ENCODE measurements at places on chromosomes 12 and 14.

DNA sequence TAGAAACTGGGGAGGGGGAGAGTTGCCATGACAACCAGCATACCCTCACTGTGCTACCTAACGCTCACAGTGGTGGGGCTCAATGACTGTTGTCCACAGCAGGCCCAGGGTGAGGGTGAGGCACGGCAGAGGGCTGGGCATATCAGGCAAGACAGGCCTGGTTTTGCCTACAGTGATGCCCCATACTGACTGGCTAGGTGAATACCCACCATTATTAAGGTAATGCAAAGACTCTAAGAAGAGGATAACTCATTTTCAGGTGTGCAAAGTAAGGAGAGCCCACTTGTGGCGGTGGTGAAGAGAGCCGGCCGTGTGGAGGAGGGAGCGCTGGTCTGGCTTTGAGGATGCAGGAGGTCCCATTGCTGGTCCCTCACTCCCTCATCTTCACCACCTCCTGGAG is 422.3 kb downstream of the FUT8 start:
- no peak for DNase-seq

- no peak for DNase-seq
These were observed at the start of gene MYBPC1 for GRCh38 chr12:101594700-101595099. MYBPC1 (plus strand) TSS chr12:101594971; CDS start chr12:101595071, 100 bp downstream.

- no peak for DNase-seq
These were observed 41.6 kb upstream of the EGLN3 start for GRCh38 chr14:33992274-33993007.

GRCh38 chr14:102525219-102525928 is 15.8 kb upstream of the ANKRD9 start:
- no peak for DNase-seq

DNA sequence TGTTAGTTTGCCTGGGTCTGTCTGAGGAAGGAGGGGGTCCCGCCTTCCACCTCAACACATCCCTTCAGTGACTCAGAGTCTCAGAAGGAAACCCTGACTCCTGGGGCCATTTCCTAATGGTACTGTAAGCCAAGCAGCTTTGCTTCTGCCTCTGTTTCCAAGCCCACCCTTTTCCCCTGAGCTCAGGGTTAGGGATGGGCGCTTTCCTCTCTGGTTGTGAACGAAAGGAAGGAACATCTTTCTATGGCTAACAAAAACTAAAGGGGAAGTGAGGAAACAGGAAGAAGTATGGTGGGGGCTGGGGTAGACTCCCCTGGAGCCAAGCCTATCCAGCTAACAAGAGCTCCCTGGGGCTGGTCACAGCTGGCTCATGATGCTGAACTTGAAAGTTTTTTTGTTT is 11.6 kb upstream of the UNC119B start:
- no peak for DNase-seq

DNA sequence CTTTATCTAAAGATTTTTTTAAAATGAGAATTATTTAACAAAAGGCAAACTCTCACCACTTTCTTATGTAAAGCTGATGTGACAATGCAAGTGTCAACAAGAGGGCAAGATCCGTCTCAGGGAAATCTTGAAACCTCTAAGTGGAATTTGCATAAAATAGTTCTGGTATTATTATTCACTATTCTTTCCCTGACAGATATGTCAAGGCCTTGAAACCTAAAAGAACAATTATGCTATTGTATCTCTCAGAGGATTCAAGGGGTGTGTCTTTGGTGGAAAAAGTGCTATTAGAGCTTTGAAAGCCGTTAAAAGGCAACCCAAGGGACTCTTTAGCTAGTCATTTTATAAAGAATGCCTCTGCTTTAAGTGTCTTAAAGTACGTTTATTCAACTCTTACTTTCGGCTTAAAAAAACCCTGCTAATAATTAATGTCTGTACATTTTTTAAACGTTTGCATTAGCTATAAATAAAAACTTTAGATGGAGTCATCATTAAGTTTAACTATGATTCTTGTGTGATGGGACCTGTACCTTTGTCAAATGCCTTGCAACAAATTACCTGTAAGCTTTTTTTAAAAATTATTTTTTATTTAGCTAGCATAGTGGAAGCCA is 585.5 kb downstream of the VRK1 start:
- no peak for DNase-seq

DNA sequence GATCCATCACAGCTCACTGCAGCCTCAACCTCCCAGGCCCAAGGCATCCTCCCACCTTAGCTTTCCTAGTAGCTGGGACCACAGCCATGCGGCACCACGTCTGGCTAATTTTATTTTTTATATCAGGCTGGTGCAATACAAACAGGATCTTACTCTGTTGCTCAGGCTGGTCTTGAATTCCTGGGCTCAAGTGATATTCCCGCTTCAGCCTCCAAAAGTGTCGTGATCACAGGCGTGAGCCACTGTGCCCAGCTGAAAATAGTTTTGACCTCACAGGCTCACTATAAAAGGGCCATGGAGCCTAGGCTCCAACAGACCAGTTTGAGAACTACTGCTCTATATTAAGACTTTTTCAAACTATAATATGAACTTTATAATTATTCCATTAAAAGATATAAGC is 37.3 kb downstream of the SNX6 start:
- no peak for DNase-seq

DNA sequence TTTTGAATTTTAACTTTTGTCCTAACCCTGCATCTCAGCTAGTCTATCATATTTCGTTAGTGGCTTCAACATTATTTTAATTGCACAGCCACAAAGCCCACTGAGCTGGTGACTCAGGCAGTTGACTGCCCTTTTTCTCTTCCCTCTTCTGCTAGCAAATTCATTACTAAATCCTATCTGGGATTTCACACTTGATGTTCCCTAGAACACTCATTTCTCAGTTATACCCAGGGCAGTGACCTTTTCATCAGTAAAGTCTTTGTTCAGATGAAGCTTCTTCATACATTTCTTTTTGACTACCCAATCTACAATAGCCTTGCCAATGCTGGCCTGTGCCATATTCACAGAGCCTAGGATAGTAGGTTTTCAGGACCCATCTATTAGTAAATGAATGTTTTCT is 107.0 kb downstream of the ATXN7L3B start:
- no peak for DNase-seq

- DNase-seq, result no peak
These were observed 109.1 kb upstream of the MAX start for GRCh38 chr14:65211341-65211987.

DNA sequence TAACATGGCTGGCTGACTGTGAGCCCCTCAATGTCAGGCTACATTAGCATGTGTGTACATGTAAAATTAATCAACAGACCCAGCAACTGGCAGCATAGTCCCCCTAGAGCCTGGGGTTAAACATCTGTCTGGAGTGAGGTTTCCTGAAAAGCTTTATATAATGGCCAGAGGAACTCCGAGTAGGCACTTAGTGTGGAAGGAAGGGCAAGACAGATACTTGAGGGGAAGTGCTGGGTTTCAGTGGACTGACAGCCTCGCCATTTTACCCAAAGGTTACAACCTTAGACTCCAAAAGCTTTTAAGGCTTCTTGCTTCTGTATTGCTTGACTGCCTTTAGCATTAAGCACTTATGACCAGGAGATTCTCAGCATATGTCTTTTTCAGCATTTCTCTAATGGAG is 430.8 kb downstream of the FLRT2 start:
- DNase-seq, result no peak

- DNase-seq, result no peak
These were observed 340.6 kb upstream of the SFSWAP start for GRCh38 chr12:131370321-131370720.

- DNase-seq, result no peak
These were observed 11.2 kb upstream of the GNPNAT1 start for GRCh38 chr14:52802597-52802996.

DNA sequence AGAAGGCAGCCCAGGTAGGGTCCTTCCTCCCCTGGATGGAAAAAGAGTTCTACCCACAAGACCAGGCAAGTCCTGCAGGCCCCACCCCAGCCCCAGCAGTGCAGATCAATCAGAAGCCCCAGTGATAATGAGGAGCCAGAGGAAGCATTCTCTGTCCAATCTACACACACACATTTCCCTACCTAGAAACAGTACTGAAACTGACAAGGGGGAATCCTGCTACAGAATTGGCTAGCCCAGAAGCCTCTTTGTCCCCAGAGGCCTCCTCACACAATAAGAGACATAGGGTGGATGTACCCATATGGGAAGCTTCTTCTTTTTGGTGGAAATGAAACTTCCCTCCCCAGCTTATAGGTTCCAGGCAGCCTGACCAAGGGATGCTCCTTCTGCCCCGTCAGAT is 9.9 kb downstream of the FSCB start:
- DNase-seq, result no peak

GRCh38 chr14:32366986-32367385 is 37.9 kb downstream of the AKAP6 start:
- no peak for DNase-seq

Measured in stimulated activated CD4-positive, alpha-beta T cell treated with anti-CD3 and anti-CD28 coated beads, Interleukin-4, amount 100 ng/mL, for 4 hours (primary cell).